Neural crest cell (in vitro differentiated cells): ENCODE measurements at places on chromosomes 3 and 15.

GRCh38 chr3:31180274-31180673 is 285.8 kb upstream of the GADL1 start:
- no peak overlapping the region for H3K27ac ChIP-seq
- H3K36me3 ChIP-seq: no peaks in the 10 kb centered on the region
- DNase-seq: no peak
- H3K4me1 ChIP-seq: no peaks in the 10 kb centered on the region

GRCh38 chr3:149101154-149101553 is 14.8 kb upstream of the HLTF start:
- no peaks in the 10 kb centered on the region for H3K4me1 ChIP-seq
- H3K4me3 ChIP-seq: no peak overlapping the region
- no peak for DNase-seq
- H3K27me3 ChIP-seq: no peaks in the 10 kb centered on the region
- H3K27ac ChIP-seq: no peak overlapping the region

- H3K27ac ChIP-seq: no peak overlapping the region
- H3K27me3 ChIP-seq: no peaks in the 10 kb centered on the region
Observed at GRCh38 chr15:23472678-23473077, 25.6 kb upstream of the GOLGA6L2 start.

- no peak for DNase-seq
- no peak overlapping the region for H3K4me3 ChIP-seq
- H3K27ac ChIP-seq: no peak overlapping the region
- no peaks in the 10 kb centered on the region for H3K27me3 ChIP-seq
- H3K36me3 ChIP-seq: no peaks in the 10 kb centered on the region
Observed at GRCh38 chr3:117630885-117631284, 921.3 kb downstream of the TUSC7 start.

DNA sequence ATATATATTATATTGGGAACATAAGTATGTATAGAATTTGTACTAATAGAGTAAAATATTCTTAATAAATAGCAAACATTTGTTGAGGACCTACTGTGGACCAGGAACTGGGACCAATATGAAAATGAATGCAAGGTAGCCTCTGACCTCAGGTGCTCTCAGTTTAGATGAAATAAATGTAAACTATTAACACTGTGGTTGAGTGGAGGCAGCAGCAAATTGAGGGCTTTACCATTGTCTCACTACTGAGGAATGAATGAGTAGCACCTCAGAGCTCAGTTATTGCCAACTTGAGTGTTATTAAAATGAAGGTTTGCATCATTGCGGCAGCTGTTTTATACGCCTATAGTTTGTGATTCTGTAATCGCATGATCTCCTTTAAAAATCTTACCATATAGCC is 90.9 kb upstream of the CGNL1 start:
- H3K36me3 ChIP-seq: peaks cover 45% of the 10 kb centered on the region
- peaks cover 37% of the 10 kb centered on the region for H3K4me1 ChIP-seq
- H3K27me3 ChIP-seq: no peaks in the 10 kb centered on the region
- peak overlapping the region; percentile 13 for H3K27ac ChIP-seq
- H3K4me3 ChIP-seq: no peak overlapping the region

DNA sequence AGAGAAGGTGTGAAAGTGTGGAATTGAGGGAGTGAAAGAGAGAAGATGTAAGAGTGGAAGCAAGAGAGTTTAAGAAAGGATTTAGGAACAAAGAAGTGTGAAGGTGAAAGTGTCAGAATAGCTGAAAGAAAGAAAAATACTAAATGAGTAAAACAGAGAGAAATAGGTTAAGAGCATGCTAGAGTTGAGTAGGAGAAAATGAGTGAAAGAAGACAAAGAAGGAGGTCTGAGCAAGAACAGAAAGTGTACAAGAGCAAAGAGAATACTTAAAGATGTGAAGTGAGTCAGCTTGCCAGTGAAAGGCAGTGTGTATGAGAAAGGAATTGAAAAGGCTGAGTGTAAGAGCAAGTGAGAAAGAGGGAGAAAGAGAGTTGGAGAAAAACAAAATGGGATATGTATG is 348.8 kb upstream of the BCHE start:
- no peak overlapping the region for H3K27ac ChIP-seq
- no peak for DNase-seq
- no peak overlapping the region for H3K4me3 ChIP-seq
- H3K36me3 ChIP-seq: no peaks in the 10 kb centered on the region

- no peaks in the 10 kb centered on the region for H3K27me3 ChIP-seq
- H3K27ac ChIP-seq: peak overlapping the region; percentile 20
- H3K4me3 ChIP-seq: peak overlapping the region; percentile 5
- DNase-seq: peak; percentile 14
- H3K4me1 ChIP-seq: peaks cover 23% of the 10 kb centered on the region
Observed at GRCh38 chr3:106913111-106913698, 464.0 kb upstream of the CCDC54 start.

DNA sequence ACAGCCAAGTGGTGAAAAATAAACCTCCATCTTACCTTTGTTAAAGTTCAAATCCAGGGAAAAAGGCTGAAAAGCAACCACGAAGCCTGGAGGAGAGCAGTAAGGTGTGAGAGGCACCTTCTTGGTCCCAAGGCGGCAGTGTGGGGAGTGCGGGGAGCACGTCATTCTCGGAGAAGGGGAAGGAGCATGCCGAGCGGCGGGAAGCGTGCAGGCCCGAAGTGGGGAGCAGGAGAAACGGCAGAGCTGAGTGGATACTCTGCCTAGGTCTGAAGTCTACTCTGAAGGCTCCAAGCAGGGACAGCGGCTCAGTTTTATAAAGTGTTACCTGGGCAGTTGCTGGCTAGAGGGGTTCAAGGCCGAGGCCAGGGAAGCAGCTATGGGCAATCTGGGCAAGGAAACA is 96.9 kb downstream of the RYK start:
- DNase-seq: no peak
- H3K27me3 ChIP-seq: no peaks in the 10 kb centered on the region
- no peaks in the 10 kb centered on the region for H3K4me1 ChIP-seq
- no peak overlapping the region for H3K27ac ChIP-seq
- H3K36me3 ChIP-seq: peaks cover 46% of the 10 kb centered on the region

- peaks cover 19% of the 10 kb centered on the region for H3K4me1 ChIP-seq
- peak; percentile 49 for DNase-seq
- H3K27ac ChIP-seq: peak overlapping the region; percentile 89
- H3K36me3 ChIP-seq: peaks cover 25% of the 10 kb centered on the region
- no peaks in the 10 kb centered on the region for H3K27me3 ChIP-seq
Observed at GRCh38 chr3:194632809-194633348, 340 bp downstream of the TMEM44 start.

DNA sequence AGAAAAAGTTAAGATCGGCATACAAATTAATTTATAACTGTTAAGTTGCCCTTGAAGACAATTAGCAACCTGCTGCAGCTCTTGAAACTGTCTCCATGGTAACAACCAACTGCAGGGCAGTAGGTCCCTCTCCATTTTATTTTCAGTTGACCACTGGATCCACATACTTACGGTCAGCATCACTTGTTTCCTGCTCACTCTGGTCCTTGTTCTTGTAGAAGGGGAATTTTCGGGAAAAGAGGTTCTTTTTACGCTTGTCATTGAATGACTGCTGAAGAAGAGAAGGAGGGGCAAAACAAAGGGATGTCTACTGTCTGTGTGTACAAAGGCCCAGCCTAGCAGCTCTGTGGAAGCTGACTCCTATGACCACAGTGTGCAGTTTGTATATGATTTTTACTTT is 46.8 kb upstream of the MELTF start:
- H3K4me3 ChIP-seq: no peak overlapping the region
- H3K36me3 ChIP-seq: peaks cover 11% of the 10 kb centered on the region
- H3K4me1 ChIP-seq: peaks cover 9% of the 10 kb centered on the region
- H3K27ac ChIP-seq: no peak overlapping the region
- DNase-seq: no peak
- no peaks in the 10 kb centered on the region for H3K27me3 ChIP-seq

DNA sequence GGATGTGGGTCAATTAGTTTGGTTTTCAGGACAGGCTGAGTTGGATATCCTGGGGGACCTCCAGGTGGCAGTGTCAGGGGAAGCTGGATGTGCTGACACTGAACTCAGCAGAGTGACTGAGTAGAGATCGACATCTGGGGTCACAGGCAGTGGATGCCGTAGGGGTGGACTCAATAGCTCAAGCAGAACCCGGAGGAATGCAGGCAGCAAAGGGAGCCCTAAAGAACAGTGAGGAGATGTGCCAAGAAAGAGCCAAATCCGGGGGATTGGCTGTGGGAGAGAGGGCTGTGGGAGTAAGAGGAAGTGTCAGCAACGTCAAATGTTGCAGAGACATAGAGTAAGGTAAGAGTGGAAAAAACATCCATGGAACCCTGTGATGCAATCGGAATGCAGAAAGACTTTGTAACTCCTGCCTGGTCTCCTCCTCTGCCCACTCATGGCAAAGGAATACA is 11.6 kb downstream of the CCR5AS start:
- peaks cover 4% of the 10 kb centered on the region for H3K4me1 ChIP-seq
- H3K4me3 ChIP-seq: no peak overlapping the region
- H3K27me3 ChIP-seq: no peaks in the 10 kb centered on the region
- no peak overlapping the region for H3K27ac ChIP-seq

DNA sequence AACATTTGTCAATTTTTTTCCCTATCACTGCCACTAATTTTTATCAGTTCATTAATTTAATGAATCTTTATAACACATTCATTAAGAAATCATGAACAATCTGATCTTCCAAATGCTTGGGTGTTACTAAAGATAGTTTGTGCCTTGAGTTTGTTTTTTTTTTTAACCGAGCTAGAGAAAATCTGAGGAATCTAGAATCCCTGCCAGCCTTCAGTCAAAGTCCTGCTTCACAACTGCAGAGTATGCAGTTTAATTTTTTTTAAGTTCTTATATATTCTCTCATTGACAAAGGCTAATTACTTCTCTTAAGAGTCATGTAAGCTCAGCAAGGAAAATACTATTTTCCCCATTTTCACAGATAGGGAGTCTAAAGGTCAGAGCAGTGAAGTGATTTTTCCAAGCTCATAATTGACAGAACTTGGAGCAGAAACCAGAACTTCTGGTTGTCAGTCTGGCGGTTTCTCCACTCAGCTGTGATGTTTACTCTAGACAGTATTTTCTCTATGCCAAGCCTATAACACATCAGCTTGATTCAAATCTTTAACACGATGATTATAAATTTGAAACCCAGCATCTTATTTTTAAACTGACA is 55.7 kb downstream of the TNIK start:
- no peaks in the 10 kb centered on the region for H3K27me3 ChIP-seq
- H3K36me3 ChIP-seq: peaks cover 8% of the 10 kb centered on the region
- no peak overlapping the region for H3K27ac ChIP-seq

DNA sequence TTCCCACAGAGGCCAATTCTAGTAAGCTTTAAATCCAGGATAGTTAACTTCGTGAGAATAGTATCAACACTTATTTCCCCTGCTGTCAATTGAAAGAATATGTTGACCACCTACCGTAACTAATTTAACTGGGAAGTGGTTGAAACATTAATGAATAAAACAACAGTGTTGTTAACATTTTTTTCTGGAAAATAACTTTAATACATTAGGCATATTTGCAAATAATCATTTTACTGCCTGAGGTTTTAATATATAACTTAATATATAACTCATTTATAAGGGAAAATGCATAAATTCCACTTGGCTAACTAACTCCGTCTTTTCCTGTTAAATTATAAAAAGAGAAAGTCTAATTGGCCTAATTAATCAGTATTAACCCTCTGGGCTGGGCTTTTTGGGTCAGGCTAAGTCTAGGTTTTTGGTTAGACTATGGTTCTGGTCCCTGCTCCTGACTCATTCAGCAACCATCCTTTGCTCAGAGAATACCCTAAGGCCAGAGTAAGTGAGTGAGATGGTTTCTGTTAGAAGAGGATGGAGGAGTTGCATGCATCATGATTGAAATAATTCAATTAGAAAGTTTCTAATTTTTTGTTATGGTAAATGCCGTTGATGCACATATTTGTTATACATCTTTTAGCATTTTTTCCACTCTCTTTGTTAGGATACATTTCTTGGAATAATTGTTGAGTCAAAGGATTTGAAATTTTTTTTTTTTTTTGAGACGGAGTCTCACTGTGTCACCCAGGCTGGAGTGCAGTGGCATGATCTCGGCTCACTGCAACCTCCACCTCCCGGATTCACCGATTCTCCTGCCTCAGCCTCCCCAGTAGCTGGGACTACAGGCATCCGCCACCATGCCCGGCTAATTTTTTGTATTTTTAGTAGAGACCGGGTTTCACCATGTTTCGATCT is 10.8 kb upstream of the SKIL start:
- no peaks in the 10 kb centered on the region for H3K4me1 ChIP-seq
- H3K36me3 ChIP-seq: no peaks in the 10 kb centered on the region
- DNase-seq: no peak
- no peak overlapping the region for H3K27ac ChIP-seq
- no peaks in the 10 kb centered on the region for H3K27me3 ChIP-seq
- no peak overlapping the region for H3K4me3 ChIP-seq

GRCh38 chr15:44536302-44536961 is 515 bp upstream of the EIF3J start:
- H3K27ac ChIP-seq: peak overlapping the region; percentile 76
- peaks cover 14% of the 10 kb centered on the region for H3K36me3 ChIP-seq
- peak overlapping the region; percentile 89 for H3K4me3 ChIP-seq
- peak; percentile 78 for DNase-seq
- H3K4me1 ChIP-seq: peaks cover 35% of the 10 kb centered on the region
- no peaks in the 10 kb centered on the region for H3K27me3 ChIP-seq

- peak overlapping the region; percentile 90 for H3K27ac ChIP-seq
- H3K27me3 ChIP-seq: no peaks in the 10 kb centered on the region
- DNase-seq: no peak
- H3K4me3 ChIP-seq: peak overlapping the region; percentile 89
- H3K4me1 ChIP-seq: peaks cover 38% of the 10 kb centered on the region
Observed at GRCh38 chr3:136819392-136819730, 435 bp downstream of the SLC35G2 start.

GRCh38 chr3:56976651-56977560 is 83.6 kb upstream of the SPATA12 start:
- H3K36me3 ChIP-seq: no peaks in the 10 kb centered on the region
- peaks cover 12% of the 10 kb centered on the region for H3K4me1 ChIP-seq
- no peaks in the 10 kb centered on the region for H3K27me3 ChIP-seq
- no peak overlapping the region for H3K27ac ChIP-seq
- H3K4me3 ChIP-seq: no peak overlapping the region
- DNase-seq: no peak
